Renal pelvis (tissue), 12 donors: ENCODE measurements at places on chromosomes 6 and 20. TPM values are rescaled to one million over a fixed set of nuclear protein-coding genes. Genes with fewer than 3 reads are reported as not detected.

DNA sequence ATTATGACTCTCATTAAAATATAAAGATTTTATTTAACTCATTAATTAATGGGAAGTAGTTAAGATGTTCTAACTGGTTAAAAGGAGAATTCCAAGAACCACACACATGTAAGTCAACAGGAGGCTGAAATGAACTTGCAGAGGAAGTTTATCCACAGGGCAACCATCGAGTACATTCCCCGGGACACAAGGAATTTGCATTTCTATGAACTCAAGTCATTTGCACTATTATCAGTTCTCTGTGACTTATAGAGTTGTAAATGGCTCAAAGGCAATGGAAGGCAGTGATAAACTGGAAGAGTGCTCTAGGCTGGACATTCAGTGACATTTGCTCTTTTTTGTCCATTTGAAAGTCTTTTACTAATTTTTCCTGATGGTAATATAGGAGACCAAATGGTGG is 97.4 kb downstream of the SNX5 start:
- DNase-seq = no peak

DNA sequence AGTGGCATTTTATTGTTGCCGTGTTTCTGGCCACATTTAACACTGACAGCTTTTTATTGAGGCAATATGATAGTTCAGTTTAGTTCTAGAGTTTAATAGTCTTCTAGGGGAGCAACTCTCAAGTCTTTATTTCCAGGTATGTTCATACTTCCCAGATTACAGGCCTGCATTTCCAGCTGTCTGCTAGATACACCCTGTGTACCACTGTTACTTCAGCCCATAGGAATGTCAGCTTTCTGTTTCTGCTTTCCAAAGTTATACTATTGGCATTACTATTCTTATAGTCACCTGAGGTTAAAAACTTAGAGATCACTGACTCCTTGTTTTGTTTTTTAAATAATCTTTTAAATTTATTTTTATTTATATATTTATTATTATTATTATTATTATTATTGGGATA is 7.6 kb downstream of the ZNF451 start:
- DNase-seq = no peak

- DNase-seq = no peak
Measured at GRCh38 chr6:53591873-53592272, 47.0 kb upstream of the GCLC start.

DNA sequence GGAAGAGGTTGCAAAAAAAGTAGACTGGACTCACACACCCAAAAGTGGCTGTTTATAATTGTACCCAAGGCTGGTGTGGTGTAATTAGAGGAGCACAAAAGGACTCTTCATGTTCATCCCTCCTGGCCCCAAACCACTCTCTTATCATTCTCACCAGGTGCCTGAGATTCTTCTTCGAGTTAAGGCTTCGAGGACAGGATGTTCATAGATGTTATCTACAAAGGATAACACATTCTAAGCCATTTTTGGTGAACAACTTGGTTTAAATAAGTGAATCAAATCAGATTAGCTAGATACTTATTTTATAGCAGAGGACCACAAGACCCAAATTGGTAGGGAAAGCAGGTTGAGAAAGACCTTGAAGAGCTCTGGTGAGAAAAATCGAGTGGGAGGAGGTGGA is 73.1 kb upstream of the SUPT3H start:
- DNase-seq = no peak

- no peak for DNase-seq
Measured at GRCh38 chr20:40633123-40633850, 55.7 kb downstream of the MAFB start.

The FAM229B gene
- polyA plus RNA-seq = 45.8 TPM

The CSE1L gene
- 107 TPM for polyA plus RNA-seq

The SPDEF gene
- polyA plus RNA-seq = not detected

The NR2E1 gene
- polyA plus RNA-seq = not detected
